ELF-1 (cell line): ENCODE measurements at places on chromosomes 4 and X.

DNA sequence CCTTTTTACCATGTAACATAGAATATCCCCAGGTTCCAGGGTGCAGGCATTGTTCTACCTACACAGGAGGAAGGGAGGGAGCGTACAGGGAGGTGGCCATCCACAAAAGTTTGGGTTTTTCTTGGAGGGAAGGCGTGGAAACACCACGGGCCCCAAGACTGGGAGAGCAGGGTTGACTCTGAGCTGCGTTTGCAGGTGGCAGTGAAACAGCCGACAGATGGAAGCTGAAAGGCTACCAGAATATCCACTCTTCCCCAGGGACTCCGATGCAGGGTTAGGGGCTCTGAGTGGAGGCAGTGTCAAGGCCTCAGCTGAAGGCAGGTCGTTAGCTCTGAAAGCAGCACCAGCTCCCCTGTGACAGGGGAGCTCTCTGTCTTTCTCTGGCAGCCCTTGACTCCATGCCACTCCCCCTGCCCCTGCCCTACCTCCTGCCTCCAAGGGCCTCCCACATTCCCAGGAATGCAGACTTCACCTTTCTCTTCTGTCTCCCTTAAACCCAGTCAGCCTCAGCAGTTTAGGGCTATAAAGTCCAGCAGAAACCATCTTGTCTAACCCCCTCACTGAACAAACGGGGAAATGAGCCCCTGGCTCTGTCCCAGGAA, 14.0 kb upstream of the GLOD5 start:
- peak; percentile 13 for DNase-seq

DNA sequence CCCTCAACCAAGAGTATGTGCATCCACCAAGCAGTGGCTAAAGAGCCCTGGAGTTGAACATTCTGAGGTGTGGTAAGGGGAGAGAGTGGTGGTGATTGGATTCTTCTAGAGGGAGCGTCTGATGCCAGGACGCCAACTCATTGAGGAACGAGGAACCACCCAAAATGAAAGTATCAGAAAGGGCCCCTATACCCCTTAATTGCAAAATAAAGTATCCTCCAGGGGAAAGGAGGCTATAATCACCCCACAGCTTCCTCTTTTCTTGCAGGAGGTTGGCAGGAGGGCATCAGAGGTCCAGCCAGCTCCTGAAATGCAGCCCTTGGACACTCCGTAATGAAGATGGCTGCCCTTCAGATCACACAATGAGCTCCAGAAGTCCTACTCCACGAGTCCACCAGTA, 5.3 kb upstream of the KIAA1210 start:
- DNase-seq: no peak

- DNase-seq: peak; percentile 13
These were observed 401.1 kb upstream of the LCORL start for GRCh38 chr4:18422685-18423084.

- no peak for DNase-seq
These were observed 87.5 kb downstream of the MAMLD1 start for GRCh38 chrX:150450519-150451177.

GRCh38 chr4:37392521-37393255, 148.1 kb downstream of the NWD2 start:
- no peak for DNase-seq

DNA sequence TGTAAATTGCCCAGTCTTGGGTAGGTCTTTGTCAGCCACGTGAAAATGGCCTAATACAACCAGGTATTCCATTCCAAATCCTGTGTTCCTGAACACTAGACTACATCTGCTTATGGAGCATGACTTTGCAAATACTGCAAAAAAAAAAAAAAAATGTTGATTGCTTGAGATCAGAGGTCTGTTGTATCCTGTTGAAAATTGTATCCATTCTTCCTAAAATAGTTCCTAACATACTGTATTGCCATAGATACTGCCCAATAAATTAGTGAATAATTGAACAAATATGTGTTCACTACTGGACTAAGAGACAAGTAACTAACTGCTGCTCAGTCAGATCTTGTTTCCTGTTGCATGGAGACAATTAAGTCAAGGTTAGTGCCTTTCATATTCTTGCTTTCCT, 164.3 kb upstream of the PABPC4L start:
- no peak for DNase-seq

GRCh38 chrX:153620576-153620975, 21.6 kb upstream of the CCNQ start:
- DNase-seq: no peak

DNA sequence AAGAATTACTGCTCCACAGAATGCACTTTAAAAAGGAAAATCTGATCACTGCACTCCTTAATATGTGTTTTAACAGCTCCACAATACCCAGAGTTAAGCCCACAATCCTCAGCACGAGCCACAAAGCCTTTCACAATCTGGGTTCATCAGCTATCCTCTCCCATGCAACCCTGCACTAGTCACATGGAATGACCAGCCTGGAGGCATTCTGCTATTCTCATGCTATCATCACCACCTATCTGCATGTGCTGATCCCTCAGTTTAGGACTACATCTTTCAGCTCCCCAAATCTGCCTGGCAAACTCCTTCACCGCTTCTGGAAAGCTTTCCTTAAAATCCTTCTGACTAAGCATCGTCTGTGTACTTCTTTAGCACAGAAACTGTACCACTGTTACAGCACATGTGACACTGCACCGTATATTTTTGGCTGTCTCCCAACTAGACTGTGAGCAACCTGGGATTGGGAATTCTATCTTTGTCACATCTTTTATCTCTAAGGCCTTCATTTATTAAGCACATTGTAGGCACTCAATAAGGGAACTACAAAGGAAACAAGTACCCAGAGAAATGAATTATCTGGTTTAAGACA, 18.3 kb upstream of the EIF1AX start:
- no peak for DNase-seq

GRCh38 chr4:121783210-121783609, 17.9 kb upstream of the EXOSC9 start:
- no peak for DNase-seq

- no peak for DNase-seq
These were observed 136.0 kb downstream of the GABRB1 start for GRCh38 chr4:47167081-47168035.

GRCh38 chr4:158201876-158202275, 8.4 kb upstream of the TMEM144 start:
- no peak for DNase-seq

DNA sequence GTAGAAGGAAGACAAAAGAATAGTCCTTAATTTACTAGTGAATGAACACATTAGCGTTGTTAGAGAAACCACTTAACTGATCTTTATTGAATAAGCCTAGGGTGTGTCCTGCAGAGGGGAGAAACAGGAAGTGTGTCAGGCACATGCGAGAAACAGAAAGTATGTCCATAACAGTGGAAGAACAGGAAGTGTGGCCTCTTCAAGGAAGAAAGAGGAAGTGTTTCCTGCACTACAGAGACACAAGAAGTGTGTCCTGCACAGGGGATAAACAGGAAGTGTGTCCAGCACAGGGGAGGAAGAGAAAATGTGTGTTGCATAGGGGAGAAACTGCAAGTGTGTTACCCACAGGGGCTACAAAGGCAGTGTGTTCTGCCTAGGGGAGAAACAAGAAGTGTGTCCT, 539.6 kb upstream of the PRKX start:
- no peak for DNase-seq

GRCh38 chr4:8728536-8729407, 136.2 kb downstream of the CPZ start:
- no peak for DNase-seq

GRCh38 chrX:43140582-43140981, 362.6 kb upstream of the PPP1R2C start:
- no peak for DNase-seq

GRCh38 chrX:133648594-133648993, 233.3 kb upstream of the GPC4 start:
- DNase-seq: no peak

GRCh38 chr4:71241501-71242288, 97.1 kb upstream of the SLC4A4 start:
- no peak for DNase-seq

GRCh38 chr4:189088780-189089179, 851.9 kb upstream of the FRG1 start:
- DNase-seq: no peak

DNA sequence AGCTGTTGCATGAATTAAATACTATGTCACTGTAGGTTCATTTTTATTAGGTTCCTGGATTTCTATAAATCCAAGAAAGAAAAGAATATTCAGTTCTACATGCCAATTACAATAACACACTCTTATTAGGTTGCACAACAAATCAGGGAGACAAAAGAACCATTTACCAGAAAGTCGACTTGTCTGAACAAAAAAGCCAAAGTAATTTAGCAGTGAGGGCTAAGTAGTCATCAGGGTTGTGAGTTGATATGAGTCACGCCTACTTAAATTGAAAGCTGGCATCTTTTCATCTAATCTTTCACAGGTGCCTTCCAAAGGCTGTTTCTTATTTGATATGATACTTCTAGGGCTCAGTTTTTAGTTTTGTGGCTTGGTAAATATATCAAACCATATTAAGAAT, 25.4 kb upstream of the GNRHR start:
- no peak for DNase-seq

DNA sequence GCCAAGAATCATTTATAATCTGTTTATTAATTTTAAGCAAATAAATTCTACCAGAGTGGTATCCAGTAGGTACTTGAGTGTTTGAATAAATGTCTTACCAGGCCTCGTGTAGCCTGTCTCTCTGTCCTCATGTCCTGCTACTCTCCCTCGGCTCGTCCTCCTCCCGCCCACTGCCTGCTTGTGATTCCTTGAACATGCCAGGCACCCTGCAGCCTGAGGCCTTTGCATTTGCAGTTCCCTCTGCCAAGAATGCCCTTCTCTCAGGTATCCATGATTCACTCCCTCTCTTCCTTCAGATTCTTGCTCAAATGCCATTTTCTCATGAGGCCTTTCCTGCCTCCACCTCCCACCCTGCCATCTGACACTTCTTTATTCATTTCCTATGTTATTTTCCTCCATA, 209.7 kb upstream of the PRPS2 start:
- DNase-seq: no peak

DNA sequence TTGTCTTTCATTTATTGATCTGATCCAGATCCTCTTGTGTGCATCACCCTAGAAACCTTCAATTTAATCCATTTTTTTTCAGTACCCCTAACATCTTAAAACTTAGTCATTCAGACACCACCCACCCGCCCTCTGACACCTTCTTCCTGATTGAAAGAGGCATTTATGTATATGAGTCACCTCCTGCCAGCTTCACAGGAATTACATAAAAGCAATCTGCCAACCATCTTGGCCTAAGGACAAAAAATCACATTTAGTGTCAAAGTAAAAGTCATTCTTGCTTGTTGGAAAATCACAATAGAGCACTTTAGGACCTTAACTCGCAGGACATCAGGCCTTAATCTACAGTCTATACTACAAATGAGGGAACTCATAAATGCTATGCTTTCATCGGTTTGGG, 52.1 kb downstream of the NDST3 start:
- DNase-seq: no peak

- DNase-seq: no peak
These were observed 82.6 kb downstream of the MTMR1 start for GRCh38 chrX:150775569-150776350.

- DNase-seq: no peak
These were observed 85.9 kb downstream of the MAGED4 start for GRCh38 chrX:52270453-52271116.

DNA sequence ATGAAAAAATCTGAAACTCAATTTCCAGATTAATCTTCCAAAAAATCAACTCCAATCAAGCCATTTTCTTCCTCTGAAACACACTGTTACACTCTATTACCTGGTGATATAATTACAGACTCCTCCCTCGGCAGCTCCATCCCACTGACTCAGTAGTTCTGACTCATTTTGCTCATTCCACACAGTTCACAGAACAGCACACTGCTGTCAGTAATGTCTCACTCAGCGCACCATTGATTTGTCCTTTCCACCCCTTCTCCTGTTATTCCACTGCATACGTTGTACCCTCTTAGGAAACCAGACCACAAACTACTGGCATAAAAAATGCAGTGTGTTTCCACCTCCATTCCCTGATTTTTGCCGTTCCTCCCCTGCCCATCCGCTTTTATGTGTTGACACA, 212.7 kb downstream of the SLIT2 start:
- no peak for DNase-seq

DNA sequence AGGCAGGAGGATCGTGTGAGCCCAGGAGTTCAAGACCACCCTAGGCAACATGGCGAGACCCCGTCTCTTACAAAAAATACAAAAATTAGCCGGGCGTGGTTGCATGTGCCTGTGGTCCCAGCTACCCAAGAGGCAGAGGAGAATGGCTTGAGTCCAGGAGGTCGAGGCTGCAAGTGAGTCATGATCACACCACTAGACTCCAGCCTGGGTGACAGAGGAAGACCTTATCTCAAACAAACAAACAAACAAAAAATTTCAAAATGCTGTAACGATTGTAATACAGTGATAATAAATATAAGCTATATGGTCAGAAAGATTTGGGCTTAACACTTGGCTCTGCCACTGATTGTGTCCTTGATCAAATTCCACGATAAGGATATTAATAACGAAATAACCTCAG, 24.2 kb downstream of the SLC25A4 start:
- no peak for DNase-seq

- DNase-seq: peak; percentile 10
These were observed 86.8 kb upstream of the ETNPPL start for GRCh38 chr4:108849611-108850168.

DNA sequence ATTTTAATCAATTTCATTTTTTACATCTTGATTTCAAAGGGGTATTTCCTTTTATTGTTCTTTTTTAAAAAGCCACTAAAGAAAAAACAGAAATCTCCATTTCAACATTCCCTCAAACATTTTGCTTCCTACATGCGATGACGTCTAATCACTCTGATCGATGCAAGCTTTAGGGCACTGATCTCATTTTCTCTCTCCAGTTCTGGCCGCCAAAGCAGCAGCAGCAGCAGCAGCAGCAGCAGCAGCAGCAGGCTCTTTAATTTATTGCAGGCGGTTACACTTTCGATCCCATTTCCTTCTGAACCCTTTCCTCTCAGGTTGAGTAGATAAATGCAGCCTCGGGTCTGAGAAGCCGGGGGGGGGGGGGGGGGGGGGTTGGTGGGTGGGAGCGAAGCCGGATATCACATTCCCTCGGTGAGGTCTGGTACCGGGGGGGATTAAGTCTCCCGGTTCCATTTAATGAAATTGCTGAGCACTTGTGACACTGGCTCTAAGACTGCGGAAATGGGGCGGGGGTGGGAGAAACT, 3.4 kb upstream of the PCDH7 start:
- no peak for DNase-seq

- peak; percentile 75 for DNase-seq
These were observed 65.9 kb upstream of the HPF1 start for GRCh38 chr4:169823685-169824084.

GRCh38 chr4:156329779-156330178, 376.1 kb upstream of the CTSO start:
- no peak for DNase-seq

DNA sequence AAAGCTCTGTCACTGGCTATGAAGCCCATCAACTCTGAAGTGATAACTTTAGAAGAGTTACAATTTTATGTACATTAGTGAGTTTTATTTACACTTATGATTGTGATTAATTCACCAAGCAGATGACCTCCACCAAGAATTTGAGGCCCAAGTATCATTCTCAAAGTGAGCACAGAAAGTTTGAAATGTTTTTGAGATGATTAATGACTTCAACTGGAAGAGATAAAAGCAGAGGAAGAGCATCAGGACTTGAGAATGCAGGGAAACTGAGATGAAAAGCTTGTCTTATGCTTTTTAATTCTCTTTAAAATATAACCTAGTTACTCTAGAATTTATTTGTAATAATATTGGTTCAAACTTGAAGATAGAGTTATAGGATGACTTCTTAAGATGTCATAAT, 112.8 kb upstream of the H2AZ1 start:
- no peak for DNase-seq
